Cardiac muscle cell (in vitro differentiated cells and primary cell): ENCODE measurements at places on chromosomes 2 and 18.

GRCh38 chr18:39318008-39318407 lies 1752.4 kb upstream of the CELF4 start:
- no peak for DNase-seq

DNA sequence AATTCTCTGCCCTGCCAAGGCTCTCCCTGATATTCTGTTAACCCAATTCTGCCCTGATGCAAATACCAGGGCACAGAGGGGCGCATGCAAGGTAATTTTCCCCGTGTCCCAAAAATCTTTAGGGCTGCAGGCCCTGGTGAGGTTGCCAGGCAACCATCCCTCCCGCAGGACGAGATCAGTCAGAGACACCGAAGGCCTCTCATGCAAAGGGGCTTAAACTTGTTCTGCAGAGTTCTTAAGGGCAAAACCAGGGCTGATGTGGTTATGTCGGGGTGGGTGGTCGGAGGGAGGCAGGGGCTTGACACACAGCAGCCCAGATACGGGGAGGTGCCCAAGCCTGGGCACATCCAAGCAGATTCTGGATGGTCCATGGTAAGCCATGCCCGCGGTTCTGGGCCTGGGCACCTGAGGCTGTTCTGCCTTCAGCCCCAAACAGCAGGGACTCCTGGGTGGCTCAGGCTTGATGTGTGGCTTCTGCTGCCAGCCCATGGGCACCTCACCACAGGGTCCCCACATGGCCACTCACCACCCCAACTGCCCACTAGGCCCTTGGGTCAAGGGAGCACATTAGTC lies 27.2 kb downstream of the STEAP3 start:
- DNase-seq, result no peak

- DNase-seq, result peak; percentile 57
Measured at GRCh38 chr18:48777026-48777743, 173.6 kb downstream of the SMAD7 start.

GRCh38 chr18:11305507-11305906 lies 156.1 kb upstream of the PIEZO2 start:
- DNase-seq, result no peak

DNA sequence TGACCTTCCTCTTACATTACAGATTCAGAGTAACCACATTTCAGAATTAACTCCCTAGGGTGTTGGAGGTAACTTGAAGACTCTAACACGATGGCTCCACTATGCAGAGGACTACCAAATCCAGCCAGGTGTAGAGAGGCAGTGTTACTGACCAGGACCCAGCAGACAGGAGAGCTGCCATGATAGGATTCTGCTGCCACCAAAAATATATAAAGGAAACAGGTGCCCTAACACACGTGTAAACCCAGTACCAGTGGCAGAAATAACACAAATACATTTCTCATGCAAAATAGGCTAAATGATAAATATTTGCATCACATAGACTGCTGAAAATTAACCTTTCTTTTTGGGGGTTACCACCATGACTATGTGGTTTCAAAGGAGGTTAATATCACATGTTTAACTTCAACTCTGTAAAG lies 7.0 kb downstream of the ZBTB14 start:
- no peak for DNase-seq

GRCh38 chr2:109517118-109517889 lies 96.5 kb downstream of the SEPTIN10 start:
- no peak for DNase-seq

DNA sequence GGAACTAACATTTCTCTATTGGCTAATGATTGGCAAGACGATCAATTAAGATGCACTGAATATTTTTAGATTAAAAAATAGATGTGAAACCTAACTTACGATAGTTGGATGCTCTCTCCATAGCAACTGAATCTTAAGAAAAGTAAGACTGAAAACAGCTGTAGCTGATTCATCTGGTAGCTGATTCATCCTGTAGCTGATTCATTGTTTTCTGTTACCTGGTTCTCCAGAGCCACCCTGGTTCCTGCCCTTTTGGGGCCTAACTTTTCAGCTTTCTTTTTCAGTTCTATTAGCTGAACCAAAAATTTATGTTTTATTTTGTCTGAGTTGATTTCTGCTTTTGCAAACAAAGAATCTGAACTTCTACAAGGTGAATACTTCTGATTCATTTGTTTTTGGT lies 22.7 kb upstream of the SPR start:
- DNase-seq, result peak; percentile 28

DNA sequence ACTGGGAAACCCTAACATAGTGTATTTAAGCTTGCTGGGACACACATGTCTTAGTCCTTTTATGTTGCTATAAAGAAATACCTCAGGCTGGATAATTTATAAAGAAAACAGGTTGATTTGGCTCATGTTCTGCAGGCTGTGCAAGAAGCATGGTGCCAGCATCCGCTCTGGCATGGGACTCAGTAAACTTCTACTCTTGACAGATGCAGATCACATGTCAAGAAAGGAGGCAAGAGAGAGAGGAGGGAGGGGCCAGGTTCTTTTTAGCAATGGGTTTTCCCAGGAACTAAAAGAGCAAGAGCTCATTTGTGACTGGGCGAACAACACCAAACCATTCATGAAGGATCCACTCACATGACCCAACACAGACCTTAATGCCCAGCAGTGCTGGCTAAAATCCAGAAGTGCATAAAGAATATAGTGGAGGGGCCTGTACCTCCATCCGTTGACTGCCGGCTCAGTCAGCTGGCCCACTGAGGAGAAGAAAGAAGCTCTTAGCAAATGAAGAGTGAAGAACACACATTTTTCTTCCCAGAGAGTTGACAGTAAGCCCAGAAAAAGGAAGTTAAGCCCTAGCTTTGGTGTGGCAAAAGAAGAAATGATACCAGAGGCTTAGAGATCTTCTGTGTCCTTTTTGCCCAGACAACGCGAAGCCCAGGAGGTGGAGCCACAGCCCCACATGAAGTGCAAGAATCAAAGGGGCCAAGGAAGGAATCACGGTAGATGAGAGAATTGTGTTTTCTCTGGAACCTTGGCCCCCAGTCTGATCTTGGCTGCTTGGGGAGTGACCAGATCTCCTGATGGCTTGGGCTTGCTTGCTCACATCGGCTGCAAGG lies 183.5 kb upstream of the FAM98A start:
- no peak for DNase-seq

GRCh38 chr2:20584399-20585358 lies 66.2 kb downstream of the HS1BP3 start:
- peak; percentile 84 for DNase-seq
